Subcutaneous adipose tissue (tissue), 4 donors: ENCODE measurements at places on chromosomes 3 and 15. TPM values are rescaled to one million over a fixed set of nuclear protein-coding genes. Genes with fewer than 3 reads are reported as not detected.

Gene PGBD4
- 1.0 TPM for total RNA-seq

Gene P3H2
- total RNA-seq, result 0.85 TPM

Gene PDZRN3
- 63.8 TPM for total RNA-seq

Gene MST1R
- 0.51 TPM for total RNA-seq

Gene UACA
- total RNA-seq, result 83.2 TPM

Gene HYAL2
- 207 TPM for total RNA-seq

Gene PIK3CA
- 70.0 TPM for total RNA-seq

Gene GRK7
- not detected for total RNA-seq

Gene ZNF774
- total RNA-seq, result 2.5 TPM

Gene SNTN
- total RNA-seq, result not detected

Gene SAXO2
- total RNA-seq, result 0.68 TPM

Gene PP2D1
- total RNA-seq, result not detected

Gene DUOX2
- not detected for total RNA-seq

Gene GOLGA8G
- not detected for total RNA-seq

Gene ATP13A4
- total RNA-seq, result 1.2 TPM
